ENCODE measurements at places on chromosomes 1 and 21. TPM values are rescaled to one million over a fixed set of nuclear protein-coding genes. Genes with fewer than 3 reads are reported as not detected.

C4BPA gene
- not detected for total RNA-seq

ANKRD65 gene
- 0.50 TPM for total RNA-seq

STUM gene
- not detected for total RNA-seq

OR2T33 gene
- total RNA-seq = not detected

SERTAD4 gene
- total RNA-seq = 0.15 TPM

C1orf141 gene
- total RNA-seq = not detected

FMN2 gene
- 0.17 TPM for total RNA-seq

TNFRSF8 gene
- total RNA-seq = not detected

MARK1 gene
- total RNA-seq = 0.89 TPM

OTUD3 gene
- 1.6 TPM for total RNA-seq

LEFTY1 gene
- not detected for total RNA-seq

KIRREL1 gene
- total RNA-seq = 57.7 TPM

GSTM5 gene
- 6.4 TPM for total RNA-seq

RSPH1 gene
- not detected for total RNA-seq

USF1 gene
- total RNA-seq = 38.2 TPM

CFHR5 gene
- total RNA-seq = not detected

MYOM3 gene
- total RNA-seq = not detected

NR1I3 gene
- total RNA-seq = not detected

TGFB2 gene
- total RNA-seq = 0.84 TPM

CEP104 gene
- 16.0 TPM for total RNA-seq

ESRRG gene
- total RNA-seq = under 0.01 TPM

SPOCD1 gene
- 29.9 TPM for total RNA-seq
